ENCODE measurements at places on chromosomes 5 and 9.

- no peak for DNase-seq
Observed at GRCh38 chr5:59823420-59823819, 70.1 kb downstream of the PDE4D start.

DNA sequence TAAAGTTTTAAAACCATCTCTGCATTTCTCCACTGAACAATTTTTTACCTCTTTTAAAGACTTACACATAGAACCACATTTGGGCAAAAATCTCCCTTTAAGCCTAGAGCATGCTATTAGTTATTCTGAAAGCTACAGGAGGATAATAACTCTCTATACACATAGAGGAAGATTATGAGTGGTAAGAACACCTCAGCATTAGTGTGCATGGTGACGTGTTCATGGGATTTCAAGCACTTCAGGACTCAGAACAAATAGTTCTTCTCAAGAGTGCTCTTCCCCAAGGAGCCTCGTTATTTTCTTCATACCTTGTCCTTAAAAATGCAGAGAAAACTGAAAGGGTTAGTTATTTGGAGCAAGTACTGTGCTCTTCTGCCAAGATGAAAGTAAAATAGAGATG is 256.9 kb upstream of the TUSC1 start:
- no peak for DNase-seq

GRCh38 chr5:105680858-105681475 is 1989.8 kb downstream of the EFNA5 start:
- DNase-seq: no peak

- no peak for DNase-seq
Observed at GRCh38 chr5:105101577-105101976, 1539.0 kb upstream of the NUDT12 start.

DNA sequence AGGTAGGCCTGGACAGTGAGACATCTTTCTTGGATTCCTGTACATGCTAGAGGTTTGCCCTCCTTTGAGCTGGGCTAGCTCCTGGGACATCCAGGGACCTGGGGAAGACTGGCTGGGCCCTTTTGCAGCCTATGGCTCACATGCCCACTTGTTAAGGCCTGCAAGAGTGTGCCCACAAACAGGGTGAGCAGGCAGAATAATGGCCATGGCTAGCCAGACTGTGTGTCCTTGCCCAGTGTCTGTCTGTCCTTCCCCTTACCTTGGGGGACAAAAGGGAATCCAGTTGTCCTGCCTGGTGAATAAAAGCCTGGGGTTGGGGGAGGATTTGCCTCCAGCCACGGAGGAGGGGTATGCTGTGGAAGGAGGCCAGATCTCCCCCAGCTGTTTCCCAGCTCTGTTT is 13.0 kb upstream of the CXXC5 start:
- no peak for DNase-seq

GRCh38 chr9:117747386-117747970 is 43.3 kb downstream of the TLR4 start:
- DNase-seq: no peak

GRCh38 chr5:102771435-102771834 is 16.3 kb downstream of the PAM start:
- no peak for DNase-seq

GRCh38 chr5:10619649-10620048 is 55.8 kb downstream of the ANKRD33B start:
- no peak for DNase-seq

DNA sequence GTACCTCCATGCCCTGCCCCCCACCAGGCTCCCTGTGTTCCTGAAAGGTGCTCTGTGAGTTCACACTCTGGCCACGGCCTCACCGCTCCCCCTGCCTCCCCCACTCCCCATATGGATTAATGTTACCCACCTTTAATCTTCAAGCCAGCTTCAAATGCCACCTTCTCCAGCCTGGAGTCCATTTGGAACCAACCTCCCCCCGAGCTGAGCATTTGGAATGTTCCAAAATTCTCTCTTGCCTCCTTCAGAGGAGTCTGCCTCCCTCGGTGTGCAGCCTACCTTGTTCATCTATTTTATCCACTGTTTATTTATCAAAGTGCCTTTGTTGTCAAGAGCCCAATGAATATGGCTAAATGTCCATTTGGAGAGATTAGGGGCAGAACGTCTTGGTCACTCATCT is 4.3 kb downstream of the GOLGA2 start:
- no peak for DNase-seq

- DNase-seq: no peak
Observed at GRCh38 chr5:144691936-144692335, 521.3 kb downstream of the KCTD16 start.

DNA sequence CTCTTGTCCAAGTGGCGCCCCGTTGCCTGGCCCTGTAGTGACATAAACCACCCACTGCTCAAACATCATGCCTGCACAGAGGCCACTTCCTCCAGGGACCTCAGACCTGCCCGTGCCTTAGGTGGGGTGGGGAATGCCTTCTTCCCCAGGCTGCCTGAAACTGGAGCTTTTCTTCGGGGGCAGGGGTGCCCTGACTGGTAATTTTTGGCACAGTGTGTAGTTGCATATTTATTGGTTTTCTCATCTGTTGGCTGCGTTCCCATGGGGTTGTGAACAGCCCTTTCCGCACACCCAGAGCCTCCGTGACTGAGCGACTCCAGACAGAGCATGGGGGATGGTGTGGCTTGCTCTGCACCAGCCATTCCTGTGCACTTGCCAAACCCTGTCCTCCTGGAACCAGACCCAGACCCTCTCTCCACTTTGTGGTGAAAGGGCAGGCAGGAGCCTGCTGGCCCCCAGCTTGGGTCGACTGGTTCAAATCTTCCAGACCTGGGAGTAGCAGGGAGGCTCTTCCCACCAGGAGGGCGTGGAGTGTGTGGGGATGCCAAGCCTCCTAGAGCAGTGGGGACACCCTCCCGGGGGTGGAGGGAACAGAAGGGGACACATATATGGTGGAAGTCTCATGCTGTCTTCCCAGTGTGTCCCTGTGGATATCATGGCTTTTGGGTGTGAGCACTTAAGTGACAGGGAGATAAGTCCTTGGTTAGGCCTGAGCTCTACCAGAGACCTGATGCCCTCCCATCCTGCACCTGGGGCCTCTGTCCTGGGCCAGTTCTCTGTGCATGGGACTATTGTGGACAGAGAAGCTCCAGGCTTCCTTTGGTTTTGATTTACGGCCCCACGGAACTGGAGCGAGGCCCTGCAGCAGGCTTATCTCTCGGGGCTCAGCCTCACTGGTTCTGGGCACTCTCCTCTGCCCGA is 39.6 kb downstream of the WNK2 start:
- DNase-seq: no peak

DNA sequence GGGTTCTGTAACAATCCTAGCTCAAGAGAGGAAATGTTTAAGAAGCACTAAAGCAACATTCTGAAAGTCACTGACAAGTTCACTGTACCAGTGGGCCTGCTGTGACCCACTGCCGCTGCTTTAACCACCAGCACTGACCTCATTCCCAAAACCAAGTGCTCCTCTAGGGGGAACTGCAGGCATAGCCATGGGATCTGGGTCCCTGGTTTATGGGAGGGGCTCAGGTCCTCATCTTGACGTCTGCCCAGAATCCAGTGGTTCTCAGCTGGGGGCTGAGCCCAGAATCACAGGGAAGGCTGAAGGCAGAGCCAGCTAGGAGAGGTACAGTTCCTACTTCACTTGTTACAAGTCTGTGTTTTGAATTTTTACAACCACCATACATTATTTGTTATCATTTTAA is 36.1 kb upstream of the SLC2A8 start:
- no peak for DNase-seq

DNA sequence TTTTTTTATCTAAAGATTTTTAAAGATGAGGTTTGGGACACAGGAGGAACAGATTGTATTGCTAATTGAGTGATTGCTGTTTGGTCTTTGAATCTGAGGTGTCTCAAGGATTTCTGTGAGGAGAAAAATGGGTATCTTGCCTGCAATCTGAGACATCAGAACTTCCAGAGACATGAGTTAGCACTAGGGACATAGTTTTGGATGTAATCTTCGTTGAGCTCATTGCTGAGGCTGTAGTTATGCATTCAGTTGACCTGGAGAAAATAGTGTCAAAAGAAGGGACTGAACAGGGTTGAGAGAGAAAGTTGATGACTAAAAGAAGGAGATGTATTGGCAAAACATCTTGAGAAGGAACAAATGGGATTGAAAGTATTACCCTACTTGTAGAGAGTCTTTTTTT is 24.6 kb downstream of the C9orf85 start:
- no peak for DNase-seq

- no peak for DNase-seq
Observed at GRCh38 chr5:143135832-143136551, 267.5 kb downstream of the NR3C1 start.

DNA sequence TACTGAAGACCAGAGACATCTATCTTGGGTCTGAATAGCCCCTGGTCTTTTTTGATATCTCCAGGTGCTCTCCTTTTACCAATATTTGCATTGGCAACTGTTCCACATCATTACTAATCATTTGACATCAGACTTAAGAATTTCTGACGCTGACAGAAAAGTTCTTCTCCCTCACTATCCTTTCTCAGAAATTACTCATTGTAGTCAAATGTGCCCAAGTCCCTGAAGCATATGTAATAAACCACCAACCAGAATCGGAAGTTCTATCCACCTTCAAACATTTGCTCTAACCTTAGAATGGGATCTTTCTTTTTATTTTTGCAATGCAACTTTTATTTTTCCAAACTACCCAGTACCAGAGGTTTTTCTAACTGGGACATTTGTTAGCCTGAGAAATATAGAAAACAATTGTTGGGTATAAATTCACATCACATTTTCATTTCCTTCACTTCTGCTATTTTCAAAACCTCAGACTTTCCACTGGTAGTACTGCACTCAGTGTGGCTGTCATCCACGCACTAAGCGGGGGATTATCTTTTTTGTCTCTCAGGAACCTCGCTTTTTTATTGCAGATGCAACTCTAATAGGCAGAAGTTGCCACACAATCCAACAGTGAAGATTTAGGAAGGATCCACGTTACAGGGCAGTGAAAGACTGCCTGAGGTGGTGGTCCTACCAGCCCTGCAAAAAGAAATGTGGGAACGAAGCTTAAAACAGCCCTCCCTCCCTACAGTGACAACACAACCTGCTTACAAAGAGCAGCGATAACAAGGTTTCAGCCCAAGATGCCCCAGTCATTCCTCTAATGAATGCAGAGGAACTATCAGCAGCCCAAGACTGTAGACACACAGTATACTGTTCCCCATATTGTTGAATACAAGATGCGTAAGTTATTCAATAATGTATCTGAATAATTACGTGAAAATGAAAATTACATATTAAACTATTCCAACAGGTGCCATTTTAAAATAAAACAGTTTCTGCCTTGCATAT is 201.2 kb downstream of the EBF1 start:
- DNase-seq: no peak

GRCh38 chr9:113682297-113682771 is 193.8 kb upstream of the ZNF618 start:
- DNase-seq: no peak

GRCh38 chr5:53569453-53569852 is 9.0 kb downstream of the NDUFS4 start:
- DNase-seq: no peak

- no peak for DNase-seq
Observed at GRCh38 chr5:63854076-63854475, 108.2 kb downstream of the HTR1A start.

- no peak for DNase-seq
Observed at GRCh38 chr5:5364932-5365331, 57.5 kb upstream of the ICE1 start.

DNA sequence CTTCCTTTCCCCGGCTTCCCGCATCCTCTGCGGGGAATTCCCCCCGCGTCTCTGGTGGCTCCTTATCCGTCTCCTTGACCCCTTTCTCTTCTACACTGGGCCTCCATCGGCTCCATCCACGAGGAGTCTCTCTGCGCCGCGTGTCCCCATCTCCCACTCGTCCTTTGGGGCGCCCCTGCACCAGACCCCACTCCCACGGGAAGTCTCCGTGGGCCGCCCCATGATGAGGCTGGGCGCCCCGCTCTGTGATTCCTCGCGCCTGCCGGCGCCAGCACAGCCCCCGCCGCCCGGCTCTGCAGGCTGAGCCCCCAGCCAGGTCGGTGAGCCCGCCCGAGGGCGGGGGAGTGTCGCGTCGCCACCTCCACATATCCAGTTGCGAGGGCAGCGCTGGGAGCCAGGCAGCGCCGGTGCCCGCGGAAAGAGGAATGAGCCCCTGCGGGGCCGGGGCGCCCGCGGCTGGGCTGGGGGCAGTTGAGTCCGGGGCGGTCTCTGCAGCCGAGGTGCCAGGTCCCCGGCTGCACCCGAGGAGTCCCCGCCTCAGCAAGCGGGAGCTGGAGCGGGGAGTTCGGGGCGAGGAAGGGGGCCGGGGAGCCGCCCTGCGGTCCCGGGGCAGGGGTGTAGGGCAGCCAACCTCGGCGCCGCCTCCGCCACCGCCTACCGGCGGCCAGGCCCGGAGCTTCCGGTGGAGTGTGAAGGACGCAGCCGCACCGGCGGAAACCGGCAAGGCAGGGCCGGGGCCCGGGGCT is 2.1 kb upstream of the TRAF1 start:
- DNase-seq: peak; percentile 64

- DNase-seq: no peak
Observed at GRCh38 chr5:148659641-148660345, 5.5 kb upstream of the HTR4 start.

- no peak for DNase-seq
Observed at GRCh38 chr5:112117551-112117950, 301.5 kb downstream of the EPB41L4A start.

DNA sequence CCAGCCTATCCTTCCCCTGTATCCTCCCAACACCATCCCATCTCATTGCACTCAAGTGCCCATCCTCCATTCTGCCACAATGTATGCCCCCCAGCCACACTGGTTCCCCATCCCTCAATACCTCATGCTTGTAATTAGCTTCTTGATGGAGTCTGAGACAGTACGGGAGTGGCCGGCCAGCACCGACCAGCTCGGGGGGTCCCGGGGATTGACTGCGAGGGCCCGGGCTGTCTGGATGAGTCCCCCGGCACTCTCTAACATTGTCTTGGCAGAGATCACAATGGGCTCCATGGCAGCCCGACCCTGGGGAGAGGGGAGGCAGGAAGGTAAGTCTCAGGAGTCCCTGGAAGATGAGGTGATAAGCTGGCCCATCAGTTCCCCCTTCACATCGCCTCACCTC is 17.2 kb upstream of the TPM2 start:
- no peak for DNase-seq

DNA sequence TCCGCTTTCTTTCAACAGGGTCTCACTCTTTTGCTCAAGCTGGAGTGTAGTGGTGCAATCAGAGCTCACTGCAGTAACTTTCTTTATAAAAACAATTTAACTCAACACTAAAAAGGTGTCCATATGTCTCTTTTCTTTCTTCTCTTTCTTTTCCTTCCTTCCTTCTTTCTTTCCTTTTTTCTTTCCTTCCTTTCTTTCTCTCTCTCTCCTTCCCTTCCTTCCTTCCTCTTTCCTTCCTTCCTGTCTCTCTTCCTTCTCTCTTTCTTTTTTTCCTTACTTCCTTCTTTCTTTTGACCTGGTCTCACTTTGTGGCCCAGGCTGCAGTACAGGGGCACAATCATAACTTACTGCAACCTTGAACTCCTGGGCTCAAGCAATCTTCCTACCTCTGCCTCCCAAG is 25.8 kb upstream of the TBC1D2 start:
- no peak for DNase-seq

DNA sequence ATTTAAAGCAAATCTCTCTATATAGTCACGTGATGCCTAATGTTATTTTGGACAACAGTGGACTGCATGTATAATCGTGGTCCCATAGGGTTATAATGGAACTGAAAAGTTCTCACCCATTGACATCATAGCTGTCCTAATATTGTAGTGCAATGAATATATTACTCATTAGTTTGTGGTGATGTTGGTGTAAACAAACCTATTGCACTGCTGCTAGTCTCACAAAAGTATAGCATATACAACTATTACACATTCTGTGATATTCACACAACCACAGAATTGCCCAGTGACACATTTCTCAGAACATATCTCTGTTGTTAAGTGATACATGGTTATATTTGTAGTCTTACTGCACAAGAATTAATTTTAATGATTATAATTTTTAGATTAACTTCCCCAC is 37.7 kb downstream of the IPO11 start:
- no peak for DNase-seq
